ENCODE measurements at places on chromosomes 7 and 10. TPM values are rescaled to one million over a fixed set of nuclear protein-coding genes. Genes with fewer than 3 reads are reported as not detected.

Gene GARIN1A
- 2.6 TPM for total RNA-seq

Gene SPDYE5
- not detected for total RNA-seq

Gene GPR26
- not detected for total RNA-seq

DNA sequence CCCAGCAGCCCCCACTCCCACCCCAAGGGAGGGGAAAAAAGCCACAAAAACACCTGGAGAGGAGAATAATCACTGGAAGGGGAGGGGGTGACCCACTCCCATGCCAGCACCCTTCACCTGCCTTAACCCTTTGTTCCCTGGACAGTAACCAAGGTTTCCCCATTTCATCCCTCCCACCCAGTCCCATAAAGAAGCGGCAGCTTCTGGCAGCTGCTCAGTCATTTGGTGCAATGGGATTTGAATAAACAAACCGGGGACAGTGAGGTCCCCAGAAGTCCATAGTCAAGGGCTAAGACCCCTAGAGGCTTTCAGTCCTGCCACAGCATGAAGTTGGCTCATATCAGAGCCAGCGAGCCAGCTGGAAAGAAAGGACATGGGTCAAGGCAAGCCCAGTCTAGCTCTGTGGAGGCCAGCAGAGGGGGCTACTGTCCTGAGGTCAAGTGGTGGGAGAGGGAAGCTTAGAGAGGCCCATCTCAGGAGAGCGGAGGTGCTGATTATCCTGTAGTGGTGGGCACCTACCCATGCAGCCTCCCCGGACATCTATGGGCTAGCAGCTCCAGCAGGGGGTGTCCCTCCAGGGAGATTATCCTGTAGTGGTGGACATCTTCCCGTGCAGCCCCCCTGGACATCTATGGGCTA lies 58.9 kb upstream of the LBX1 start:
- DNase-seq = no peak

- no peak for DNase-seq
Observed at GRCh38 chr7:21912931-21913780, 32.5 kb downstream of the CDCA7L start.

- no peak for DNase-seq
Observed at GRCh38 chr10:102837230-102837721, at the start of gene CYP17A1. Gene CYP17A1, minus strand, starts transcription at chr10:102837413. Its CDS starts 52 bp downstream, at chr10:102837361.

DNA sequence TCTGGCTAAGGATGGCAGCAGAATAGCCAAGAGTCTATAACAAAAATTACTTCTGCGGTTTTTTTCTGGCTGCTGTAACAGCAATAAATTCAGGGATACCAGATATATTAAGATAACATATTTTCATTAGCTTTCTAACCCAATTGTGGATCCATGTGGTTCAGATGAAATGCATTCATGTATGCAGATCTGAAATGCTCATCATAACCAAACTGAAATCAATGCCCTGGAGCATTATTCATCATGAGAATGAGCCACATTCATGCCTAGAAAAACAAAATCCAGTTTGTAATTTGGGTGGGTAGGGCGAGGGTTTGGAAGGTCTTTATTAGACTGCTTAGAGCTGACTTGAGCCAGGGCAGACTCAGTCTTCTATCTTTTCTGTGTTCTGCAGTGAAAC lies 69.8 kb upstream of the SEMA3A start:
- no peak for DNase-seq

Gene HMX2
- not detected for total RNA-seq

Gene ACSL5
- total RNA-seq = 39.7 TPM

DNA sequence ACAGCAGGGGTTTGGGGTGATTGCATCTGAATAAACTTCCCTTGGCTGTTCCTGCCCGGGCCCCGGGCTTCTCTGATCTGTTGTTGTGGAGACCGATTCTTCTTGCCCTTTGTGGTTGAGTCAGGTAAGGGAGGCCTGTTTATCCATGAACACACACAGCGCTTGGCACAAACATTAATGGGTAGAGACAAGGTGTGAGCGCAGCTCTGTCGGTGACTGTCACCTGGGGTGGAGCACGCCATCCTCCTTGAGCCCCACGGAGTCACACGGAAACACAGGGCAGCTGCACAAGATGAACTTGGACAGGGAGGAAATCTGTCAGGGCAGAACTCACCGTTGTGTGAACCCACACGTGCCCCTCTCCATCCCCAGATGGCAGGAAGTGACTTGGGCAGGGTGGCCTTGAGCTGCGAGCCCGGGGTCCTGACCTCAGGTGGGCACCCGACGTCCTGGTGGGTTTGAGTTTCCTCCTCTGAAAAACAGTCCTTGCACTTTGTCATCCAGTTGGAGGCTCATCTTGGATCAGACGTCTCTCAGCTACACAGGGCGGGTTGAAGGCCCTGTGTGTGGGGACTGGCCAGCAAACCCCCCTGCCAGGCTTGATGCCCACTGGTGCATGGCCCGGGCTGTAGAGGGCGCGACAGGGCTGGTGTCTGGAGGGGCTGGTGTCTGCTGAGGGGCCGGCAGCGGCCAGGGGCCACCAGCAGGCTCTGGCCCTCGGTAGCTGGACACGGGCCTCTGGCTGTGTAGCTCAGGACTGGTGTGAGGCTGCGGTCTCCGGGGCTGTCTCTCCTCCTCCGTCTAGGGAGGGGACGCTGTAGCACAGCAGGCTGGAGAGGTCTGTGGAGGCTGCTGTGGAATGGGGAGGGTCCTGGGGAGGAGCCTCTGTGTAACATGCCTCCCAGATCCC lies 24.2 kb upstream of the SHH start:
- no peak for DNase-seq

GRCh38 chr10:83995738-83996331 lies 143.5 kb upstream of the GHITM start:
- no peak for DNase-seq

GRCh38 chr7:17009007-17009719 lies 127.4 kb upstream of the AGR3 start:
- DNase-seq = no peak

DNA sequence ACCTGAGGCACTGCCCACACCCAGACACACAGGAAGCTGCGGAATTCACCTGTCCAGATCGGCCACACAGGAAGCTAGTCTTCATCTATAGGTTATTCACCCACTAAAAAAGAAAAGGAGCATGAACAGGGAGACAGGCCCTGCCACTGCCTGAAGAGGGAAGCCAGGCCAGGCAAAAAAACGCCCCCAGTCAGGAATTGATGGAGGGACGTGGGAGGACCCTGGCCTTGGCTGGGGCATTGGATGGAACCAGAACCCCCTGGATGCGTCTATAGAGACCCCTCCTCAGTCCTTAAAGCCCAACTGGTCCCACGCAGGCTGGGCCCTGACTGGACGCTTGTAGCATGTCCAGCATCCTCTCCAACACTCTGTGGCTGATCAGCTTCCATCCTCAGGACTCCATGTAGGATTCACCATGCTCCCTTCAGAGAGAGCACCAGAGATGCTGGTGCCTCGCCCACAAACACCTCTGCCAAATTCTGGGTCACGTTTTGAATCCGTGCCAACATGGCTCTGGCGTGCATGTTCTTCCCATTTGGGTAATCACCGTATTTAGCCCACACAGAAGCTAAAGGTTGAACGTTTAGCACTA lies 259.3 kb upstream of the TCERG1L start:
- DNase-seq = no peak

DNA sequence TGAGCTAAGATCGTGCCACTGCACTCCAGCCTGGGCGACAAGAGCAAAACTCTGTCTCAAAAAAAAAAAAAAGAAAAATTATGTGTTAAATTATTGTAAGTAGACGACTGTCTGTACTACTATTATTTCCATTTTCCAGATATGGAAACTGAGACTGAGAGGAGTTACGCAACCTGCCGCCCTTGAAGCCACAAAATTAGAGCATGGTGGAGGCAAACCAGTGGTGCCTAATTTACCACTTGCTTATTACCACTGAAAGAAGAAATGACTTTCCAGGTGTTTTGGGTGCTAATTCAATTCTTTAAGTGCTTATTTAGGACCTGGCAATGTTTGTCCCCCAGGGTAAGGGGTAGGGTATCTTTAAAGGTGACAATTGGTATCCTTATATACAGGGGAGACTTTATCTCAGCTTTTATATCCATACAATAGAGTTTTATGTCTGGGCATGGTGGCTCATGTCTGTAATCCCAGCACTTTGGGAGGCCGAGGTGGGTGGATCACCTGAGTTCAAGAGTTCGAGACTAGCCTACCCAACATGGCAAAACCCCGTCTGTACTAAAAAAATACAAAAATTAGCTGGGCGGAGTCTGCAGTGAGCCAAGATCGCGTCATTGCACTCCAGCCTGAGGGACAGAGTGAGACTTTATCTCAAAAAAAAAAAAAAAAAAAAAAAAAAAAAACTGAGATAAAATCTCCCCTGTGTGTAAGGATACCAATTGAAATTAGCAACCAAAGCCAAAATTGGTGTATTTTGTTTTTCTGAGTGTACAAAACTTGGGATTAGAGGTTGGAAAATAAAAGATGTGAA lies 16.6 kb upstream of the CAMK1D start:
- no peak for DNase-seq

Gene STK17A
- total RNA-seq = 15.9 TPM
